Midbrain (tissue), 1 donor: ENCODE measurements at places on chromosomes 1 and 21.

- no peak for DNase-seq
Measured at GRCh38 chr21:17726047-17726829, 92.9 kb downstream of the C21orf91 start.

GRCh38 chr1:158809862-158810261 lies 21.3 kb upstream of the MNDA start:
- DNase-seq: peak; percentile 5

- DNase-seq: no peak
Measured at GRCh38 chr1:74637296-74637695, 36.3 kb downstream of the ERICH3 start.

- DNase-seq: no peak
Measured at GRCh38 chr1:169473347-169473746, 12.4 kb downstream of the SLC19A2 start.

GRCh38 chr1:117620440-117620839 lies 14.6 kb downstream of the TENT5C start:
- no peak for DNase-seq

DNA sequence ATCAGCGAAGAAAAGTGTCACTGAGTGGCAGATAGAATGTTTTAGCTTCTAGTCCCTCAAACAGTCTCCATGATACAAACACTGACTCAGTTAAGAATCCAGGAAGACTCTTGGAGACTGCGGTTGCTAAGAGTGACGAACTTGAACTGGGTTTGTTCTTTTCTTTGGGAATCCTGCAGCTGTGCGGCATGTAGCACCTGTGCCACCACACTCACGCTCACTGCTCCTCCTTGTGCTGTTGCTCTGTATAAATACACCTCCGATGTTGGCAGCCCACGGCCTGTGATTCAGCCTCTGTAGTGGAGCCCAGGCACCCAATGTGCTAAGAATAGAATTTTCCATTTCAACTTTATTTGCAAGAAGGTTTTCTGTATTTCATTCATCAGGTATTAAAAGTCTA lies 5.5 kb upstream of the PPIE start:
- no peak for DNase-seq

- no peak for DNase-seq
Measured at GRCh38 chr1:200042119-200042551, 14.6 kb downstream of the NR5A2 start.

- no peak for DNase-seq
Measured at GRCh38 chr1:104488296-104489015, 738.8 kb downstream of the AMY1C start.

DNA sequence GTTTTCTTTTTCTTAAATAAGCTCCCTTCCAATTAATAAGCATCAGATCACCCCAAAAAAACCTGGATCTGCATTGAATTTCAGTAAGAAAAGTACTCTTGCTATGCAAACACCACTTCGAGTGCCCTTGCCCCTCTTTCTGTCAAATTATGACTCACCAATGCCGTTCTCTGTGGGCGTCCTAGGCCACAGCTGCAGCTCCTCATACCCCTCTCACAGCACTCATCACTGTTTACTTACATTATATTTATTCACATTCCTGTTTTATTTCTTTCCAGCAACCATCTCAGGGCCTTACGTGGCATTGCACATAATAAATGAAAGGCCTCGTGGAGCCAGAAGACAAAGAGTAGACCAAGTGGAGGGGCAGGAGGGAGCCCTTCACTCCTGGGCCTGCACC lies 99.1 kb upstream of the CTTNBP2NL start:
- no peak for DNase-seq

- no peak for DNase-seq
Measured at GRCh38 chr1:172628401-172628800, 30.5 kb upstream of the FASLG start.

DNA sequence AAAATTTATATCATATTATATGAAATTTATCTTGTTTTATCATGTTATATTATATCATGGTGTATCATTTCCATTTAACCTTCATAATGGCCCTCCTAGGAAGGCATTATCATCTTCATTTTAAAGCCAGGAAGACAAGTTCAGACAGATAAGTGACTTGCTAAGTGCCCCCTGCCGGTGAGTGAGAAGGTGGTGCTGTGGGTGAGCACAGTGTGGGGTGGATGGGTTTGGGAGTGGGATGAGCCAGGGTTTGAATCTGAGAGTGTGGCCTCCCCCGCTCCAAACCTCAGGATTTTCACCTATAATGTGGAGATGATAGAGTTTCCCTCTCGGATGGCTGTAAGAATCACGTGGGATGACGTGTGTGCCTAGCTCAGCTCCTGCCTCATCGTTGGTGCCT lies 108.7 kb upstream of the IGSF21 start:
- DNase-seq: no peak

GRCh38 chr1:102715150-102715549 lies 393.2 kb downstream of the COL11A1 start:
- no peak for DNase-seq

DNA sequence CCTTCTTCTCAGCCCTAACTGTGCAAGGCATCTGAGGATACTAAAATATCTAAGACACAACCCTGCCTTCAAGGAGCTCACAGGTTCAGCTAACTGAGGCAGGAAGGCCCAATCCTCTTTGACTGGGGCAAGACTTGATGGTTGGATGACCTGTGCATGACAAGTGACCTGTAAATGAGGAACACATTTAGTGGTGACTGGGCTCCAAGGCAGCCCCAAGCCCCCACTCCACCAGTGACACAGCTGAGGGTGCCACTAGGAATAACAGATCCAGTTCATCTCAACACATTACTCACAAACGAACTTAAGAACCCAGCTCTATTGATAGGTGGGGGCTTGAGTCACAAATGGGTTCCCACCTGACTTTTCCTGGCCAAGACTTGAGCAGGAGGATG lies 244.7 kb upstream of the IRF2BP2 start:
- DNase-seq: no peak

GRCh38 chr1:174215766-174216165 lies 56.4 kb downstream of the RABGAP1L start:
- DNase-seq: no peak

GRCh38 chr1:81834268-81834667 lies 33.5 kb downstream of the ADGRL2 start:
- DNase-seq: no peak

DNA sequence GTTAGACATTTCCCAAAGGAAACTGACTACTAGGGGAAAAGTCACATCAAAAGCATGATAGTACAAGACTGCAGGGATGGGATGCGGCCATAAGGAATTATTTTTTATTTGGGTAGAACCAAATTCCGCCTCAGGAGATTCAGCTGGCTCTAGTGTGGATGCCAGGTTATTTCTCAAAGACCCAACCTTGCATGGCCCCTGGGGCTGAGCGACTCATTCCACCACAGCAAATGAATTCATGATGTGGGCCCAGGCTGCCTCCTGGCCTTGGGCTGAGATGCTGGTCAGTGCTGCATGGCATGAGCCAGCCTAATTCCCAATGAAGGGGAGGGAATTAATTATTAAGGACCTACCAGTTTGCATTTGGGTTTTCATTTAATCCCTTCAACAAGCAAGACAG lies 11.8 kb downstream of the TMEM35B start:
- no peak for DNase-seq

GRCh38 chr1:101198842-101199636 lies 37.8 kb upstream of the S1PR1 start:
- DNase-seq: no peak

GRCh38 chr1:20871419-20871818 lies 84.3 kb upstream of the HP1BP3 start:
- no peak for DNase-seq

DNA sequence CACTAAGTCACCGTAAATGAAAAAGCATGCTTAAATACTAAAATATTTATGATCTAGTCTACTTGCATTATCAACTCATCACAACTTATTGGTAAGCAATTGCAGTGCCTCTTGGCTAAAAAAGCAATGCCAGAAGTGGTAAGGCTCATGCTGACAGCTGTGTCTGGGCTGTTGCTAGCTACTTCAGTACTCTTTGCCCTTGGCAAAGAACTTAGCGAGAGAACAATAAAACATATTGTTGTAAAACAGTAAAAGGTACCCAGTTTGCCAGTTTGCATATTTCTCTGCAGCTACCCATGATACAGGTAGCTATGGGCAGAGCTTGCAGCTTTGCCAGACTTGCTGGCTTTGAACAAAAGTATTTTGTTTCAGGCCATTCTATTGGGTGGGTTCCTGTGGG lies 73.1 kb downstream of the ATP6V1G3 start:
- DNase-seq: no peak

GRCh38 chr1:43552813-43553212 lies 22.1 kb downstream of the PTPRF start:
- DNase-seq: peak; percentile 89
